ENCODE measurements at places on chromosomes 7 and 10. TPM values are rescaled to one million over a fixed set of nuclear protein-coding genes. Genes with fewer than 3 reads are reported as not detected.

- no peaks in the 10 kb centered on the region for H3K27me3 ChIP-seq
- no peak for DNase-seq
- peak overlapping the region; percentile 51 for H3K27ac ChIP-seq
- H3K4me3 ChIP-seq: peak overlapping the region; percentile 85
- no peaks in the 10 kb centered on the region for H3K36me3 ChIP-seq
Measured at GRCh38 chr7:154928136-154929005, 74.6 kb downstream of the PAXIP1 start.

- peak; percentile 41 for DNase-seq
- no peak overlapping the region for H3K27ac ChIP-seq
- H3K36me3 ChIP-seq: no peaks in the 10 kb centered on the region
Measured at GRCh38 chr10:86314616-86315548, 51.7 kb downstream of the GRID1 start.

DNA sequence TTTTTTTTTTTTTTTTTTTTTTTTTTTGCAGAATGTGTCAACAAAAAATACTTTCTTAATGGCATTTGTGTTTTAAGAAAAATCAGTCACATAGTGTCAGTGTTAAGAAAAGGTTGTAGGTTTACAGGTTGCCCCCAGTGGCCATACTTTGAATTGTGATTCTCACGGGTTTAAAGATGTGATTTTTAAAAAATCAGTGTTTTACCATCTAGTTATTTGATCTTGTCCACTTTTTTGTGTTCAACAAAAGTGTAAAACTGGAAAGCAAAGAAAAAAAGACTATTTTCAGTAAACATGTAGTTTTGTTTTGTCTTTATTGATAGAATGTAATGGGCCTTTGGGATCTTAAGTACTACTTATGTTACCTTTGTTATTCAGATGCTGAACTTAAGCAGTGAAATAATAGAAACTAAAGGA lies 25.7 kb downstream of the SUV39H2 start:
- no peak overlapping the region for H3K4me3 ChIP-seq
- peaks cover 7% of the 10 kb centered on the region for H3K36me3 ChIP-seq
- no peak overlapping the region for H3K27ac ChIP-seq
- H3K27me3 ChIP-seq: no peaks in the 10 kb centered on the region
- H3K4me1 ChIP-seq: no peaks in the 10 kb centered on the region
- no peak for DNase-seq

- no peaks in the 10 kb centered on the region for H3K27me3 ChIP-seq
- H3K27ac ChIP-seq: no peak overlapping the region
- no peaks in the 10 kb centered on the region for H3K4me1 ChIP-seq
- DNase-seq: no peak
- no peaks in the 10 kb centered on the region for H3K36me3 ChIP-seq
Measured at GRCh38 chr7:50748472-50748871, 34.2 kb downstream of the GRB10 start.

DNA sequence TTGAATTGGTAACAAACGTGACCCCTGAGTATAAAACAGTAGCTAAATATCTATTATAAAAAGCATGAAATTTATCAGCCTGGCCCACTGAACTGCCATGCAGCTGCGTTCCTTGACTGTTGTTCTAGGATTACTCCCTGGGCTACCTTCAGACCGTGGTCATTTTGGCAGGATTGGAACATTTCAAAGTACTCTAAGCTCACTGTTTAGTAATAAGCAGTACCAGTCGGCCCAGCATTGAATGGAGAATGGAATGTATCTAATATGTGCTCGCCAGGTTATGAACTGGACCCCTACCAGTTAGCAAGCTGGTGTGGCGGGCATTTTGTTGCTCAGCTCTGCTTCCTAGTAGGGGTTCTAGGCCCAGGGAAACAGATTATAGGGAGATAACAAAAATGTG lies 112.2 kb downstream of the SEMA3C start:
- H3K4me3 ChIP-seq: no peak overlapping the region
- no peak overlapping the region for H3K27ac ChIP-seq
- no peaks in the 10 kb centered on the region for H3K36me3 ChIP-seq
- DNase-seq: no peak
- H3K27me3 ChIP-seq: no peaks in the 10 kb centered on the region

GRCh38 chr10:88113232-88113631 lies 249.8 kb downstream of the PTEN start:
- no peaks in the 10 kb centered on the region for H3K27me3 ChIP-seq
- no peak overlapping the region for H3K4me3 ChIP-seq
- H3K36me3 ChIP-seq: no peaks in the 10 kb centered on the region
- H3K27ac ChIP-seq: no peak overlapping the region

GRCh38 chr10:106214243-106214642 lies 950.3 kb downstream of the SORCS1 start:
- no peaks in the 10 kb centered on the region for H3K4me1 ChIP-seq
- H3K4me3 ChIP-seq: no peak overlapping the region
- no peaks in the 10 kb centered on the region for H3K27me3 ChIP-seq
- no peaks in the 10 kb centered on the region for H3K36me3 ChIP-seq
- H3K27ac ChIP-seq: no peak overlapping the region
- DNase-seq: no peak

ZNF273 gene
- 15.7 TPM for total RNA-seq

DNA sequence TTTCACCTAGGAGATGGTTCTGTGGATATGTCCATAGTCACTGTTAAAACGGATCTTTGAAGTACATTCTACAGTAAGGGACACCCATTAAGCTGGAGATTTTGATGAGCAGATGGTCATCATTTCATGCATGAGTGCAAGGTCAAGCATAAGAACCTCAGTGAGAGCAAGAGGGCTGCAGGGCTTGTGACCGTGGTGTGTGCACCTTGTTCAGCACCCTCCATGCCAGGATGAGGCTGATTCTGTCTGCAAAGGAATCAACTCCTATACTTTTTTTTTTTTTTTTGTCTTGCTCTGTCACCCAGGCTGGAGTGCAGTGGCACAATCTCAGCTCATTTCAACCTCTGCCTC lies 17.6 kb downstream of the PDSS1 start:
- H3K4me1 ChIP-seq: no peaks in the 10 kb centered on the region
- no peak for DNase-seq
- H3K27me3 ChIP-seq: no peaks in the 10 kb centered on the region
- H3K27ac ChIP-seq: no peak overlapping the region

NAT16 gene
- total RNA-seq: not detected

DNA sequence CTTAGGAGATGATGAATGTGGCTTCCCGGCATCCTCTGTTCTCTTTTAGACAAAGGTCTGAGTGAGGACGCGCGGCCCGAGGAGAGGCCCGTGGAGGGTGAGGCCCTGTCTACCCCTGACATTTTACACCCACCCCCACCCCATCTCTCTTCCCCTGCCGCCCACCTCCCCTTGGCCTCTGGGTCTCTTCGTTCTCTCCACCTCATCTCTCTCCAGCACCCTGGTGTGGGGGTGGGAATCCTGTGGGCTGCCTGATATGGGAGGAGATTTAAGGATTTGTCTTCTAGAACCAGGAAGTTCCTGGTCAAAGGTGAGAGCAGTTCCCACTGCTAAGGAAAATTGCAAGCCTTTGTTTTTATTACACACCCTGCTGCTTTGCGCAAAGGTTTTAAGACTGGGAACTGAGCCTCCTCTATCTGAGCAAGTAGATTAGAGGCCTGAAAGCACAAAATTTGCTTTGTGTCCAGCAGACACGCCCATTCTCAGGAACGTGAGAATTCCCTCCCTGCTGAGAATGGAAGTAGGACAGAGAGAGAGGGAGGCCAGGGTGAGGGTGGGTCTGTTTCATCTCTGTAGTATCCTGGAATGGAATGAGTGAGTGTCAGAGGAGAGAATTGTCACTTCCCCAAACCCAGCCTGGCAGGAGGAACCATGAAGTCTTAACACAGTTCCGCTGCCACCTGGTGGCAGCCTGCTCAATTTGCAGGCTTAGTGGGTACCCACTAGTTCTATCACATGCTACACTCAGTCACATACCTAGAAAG lies 91.2 kb downstream of the GTF2IRD1 start:
- no peak for DNase-seq
- no peak overlapping the region for H3K27ac ChIP-seq
- H3K4me3 ChIP-seq: no peak overlapping the region
- H3K36me3 ChIP-seq: no peaks in the 10 kb centered on the region
- no peaks in the 10 kb centered on the region for H3K27me3 ChIP-seq
- no peaks in the 10 kb centered on the region for H3K4me1 ChIP-seq

- no peak for DNase-seq
- H3K36me3 ChIP-seq: no peaks in the 10 kb centered on the region
- H3K4me1 ChIP-seq: no peaks in the 10 kb centered on the region
- H3K27ac ChIP-seq: no peak overlapping the region
Measured at GRCh38 chr10:60009276-60009675, 102.9 kb upstream of the CCDC6 start.

- no peak overlapping the region for H3K27ac ChIP-seq
- H3K27me3 ChIP-seq: no peaks in the 10 kb centered on the region
- H3K4me3 ChIP-seq: no peak overlapping the region
- H3K4me1 ChIP-seq: peaks cover 5% of the 10 kb centered on the region
- H3K36me3 ChIP-seq: no peaks in the 10 kb centered on the region
Measured at GRCh38 chr7:116776610-116777289, 85.6 kb upstream of the CAPZA2 start.

H2BK1 gene
- total RNA-seq: not detected

DNA sequence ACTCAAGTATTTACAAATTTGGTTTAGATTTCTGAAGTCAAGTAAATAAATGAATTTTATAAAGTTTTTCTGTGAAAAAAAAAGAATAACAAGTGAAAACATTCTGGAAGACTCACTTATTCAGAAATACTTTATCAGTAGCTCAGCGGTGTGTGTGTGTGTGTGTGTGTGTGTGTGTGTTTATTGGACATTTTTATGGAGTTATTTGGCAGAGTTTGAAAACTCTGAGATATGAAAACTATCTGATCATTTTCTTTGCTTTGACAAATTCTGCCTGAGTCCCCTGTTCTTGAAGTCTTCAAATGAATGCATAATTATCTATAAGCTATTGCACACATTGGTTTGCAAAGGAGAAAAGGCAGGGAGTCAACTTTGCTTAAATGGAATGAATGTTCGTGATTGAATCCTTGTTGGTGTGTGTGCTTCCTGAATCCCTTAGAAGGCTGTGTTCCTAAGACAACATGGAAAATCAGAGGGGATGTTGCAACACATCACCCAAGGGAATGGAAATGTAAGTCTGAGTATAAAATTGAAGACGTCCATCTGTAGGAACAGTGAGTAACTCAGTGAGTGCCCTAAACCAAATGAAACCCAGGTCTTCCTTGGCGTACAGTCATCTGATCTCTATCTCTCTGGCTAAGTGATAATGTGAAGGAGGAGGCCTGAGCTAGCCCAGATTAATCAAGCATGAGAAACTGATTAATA lies 160.9 kb downstream of the REEP3 start:
- H3K4me3 ChIP-seq: no peak overlapping the region
- DNase-seq: no peak
- no peaks in the 10 kb centered on the region for H3K27me3 ChIP-seq
- H3K36me3 ChIP-seq: no peaks in the 10 kb centered on the region
- H3K4me1 ChIP-seq: no peaks in the 10 kb centered on the region

AMPH gene
- total RNA-seq: 6.3 TPM

DNA sequence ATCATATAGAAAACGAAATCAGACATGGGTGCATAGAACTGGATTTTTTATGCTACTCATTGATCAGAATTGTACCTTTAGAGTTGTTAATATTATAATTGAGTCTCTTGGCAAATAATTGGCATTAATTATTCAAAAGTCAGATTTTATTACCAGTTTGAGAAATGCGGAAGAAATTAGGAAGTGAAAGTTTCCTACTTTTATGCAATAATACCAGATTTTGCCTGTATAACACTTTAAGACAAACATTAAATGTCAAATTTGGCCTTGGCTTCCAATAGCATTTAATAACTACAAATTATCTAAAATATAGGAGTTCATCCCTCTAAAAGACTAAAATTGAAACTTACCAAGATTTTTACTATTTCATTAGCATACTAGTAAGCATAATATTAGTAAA lies 6.8 kb upstream of the TFEC start:
- H3K27ac ChIP-seq: no peak overlapping the region
- no peaks in the 10 kb centered on the region for H3K27me3 ChIP-seq
- H3K36me3 ChIP-seq: no peaks in the 10 kb centered on the region
- no peak for DNase-seq

- no peak overlapping the region for H3K4me3 ChIP-seq
- no peaks in the 10 kb centered on the region for H3K36me3 ChIP-seq
- DNase-seq: no peak
Measured at GRCh38 chr10:118290471-118290995, 51.6 kb downstream of the FAM204A start.

- H3K4me3 ChIP-seq: no peak overlapping the region
- no peak overlapping the region for H3K27ac ChIP-seq
- no peaks in the 10 kb centered on the region for H3K36me3 ChIP-seq
- DNase-seq: no peak
- H3K27me3 ChIP-seq: no peaks in the 10 kb centered on the region
Measured at GRCh38 chr10:660413-660969, 29.0 kb downstream of the DIP2C start.

DNA sequence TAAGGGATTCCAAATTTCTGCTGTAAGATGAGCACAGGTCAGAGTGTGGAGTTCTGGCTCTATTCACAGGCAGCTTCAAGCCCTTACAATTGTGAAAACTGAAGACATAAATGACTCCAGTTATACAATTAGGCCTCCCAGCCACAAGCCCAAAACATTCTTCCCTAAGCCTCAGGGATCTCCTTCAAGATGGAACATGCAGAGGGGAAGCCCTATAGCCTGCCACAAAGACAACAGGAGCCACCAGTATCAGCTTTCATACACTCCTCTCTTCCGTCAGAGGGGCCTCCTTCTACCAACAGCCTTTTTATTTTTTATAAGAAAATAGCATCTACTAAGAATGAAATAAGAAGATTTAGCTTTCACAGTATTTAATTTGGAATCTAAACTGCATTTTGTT lies 46.5 kb downstream of the DLD start:
- H3K27me3 ChIP-seq: no peaks in the 10 kb centered on the region
- H3K4me3 ChIP-seq: no peak overlapping the region
- no peak overlapping the region for H3K27ac ChIP-seq
- peaks cover 4% of the 10 kb centered on the region for H3K4me1 ChIP-seq
- DNase-seq: no peak
